ENCODE measurements at places on chromosomes 4 and X.

DNA sequence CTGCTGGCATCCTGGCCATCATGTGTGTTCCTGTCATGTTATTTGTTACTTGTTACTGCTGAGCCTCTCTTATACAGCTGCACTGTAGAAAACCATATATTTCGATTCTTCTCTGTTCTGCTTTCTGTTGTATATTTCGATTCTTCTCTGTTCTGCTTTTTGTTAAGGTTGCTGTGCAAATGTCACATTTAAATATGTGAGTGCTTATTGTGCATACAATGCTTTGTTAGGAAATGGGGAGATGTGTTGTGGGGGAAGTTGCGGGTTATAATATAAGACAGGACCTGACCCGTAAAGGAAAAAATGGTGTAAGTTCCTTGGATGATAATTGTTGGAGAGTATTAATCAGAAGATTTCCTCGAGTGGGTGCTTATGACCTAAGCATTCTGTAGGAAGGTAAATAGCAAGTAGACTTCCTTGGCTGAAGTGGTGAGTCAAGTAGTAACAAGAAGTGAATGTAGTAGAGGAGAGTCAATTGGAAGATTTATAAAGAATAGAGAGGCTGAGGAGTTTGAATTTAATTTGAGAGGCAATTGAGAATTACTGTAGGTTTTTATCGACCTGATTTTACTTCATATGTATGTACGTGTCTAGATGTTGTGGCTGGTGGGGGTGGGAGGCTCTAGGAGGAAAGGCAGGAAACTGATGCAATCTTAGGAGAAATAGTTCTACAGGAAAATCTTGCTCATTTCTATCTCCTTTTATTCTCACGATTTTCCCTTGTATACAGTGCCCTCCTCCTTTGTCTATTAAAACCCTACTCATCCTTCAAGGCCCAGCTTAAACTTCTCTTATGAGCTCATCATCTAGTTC lies 8.5 kb downstream of the OGT start:
- DNase-seq: peak; percentile 13

DNA sequence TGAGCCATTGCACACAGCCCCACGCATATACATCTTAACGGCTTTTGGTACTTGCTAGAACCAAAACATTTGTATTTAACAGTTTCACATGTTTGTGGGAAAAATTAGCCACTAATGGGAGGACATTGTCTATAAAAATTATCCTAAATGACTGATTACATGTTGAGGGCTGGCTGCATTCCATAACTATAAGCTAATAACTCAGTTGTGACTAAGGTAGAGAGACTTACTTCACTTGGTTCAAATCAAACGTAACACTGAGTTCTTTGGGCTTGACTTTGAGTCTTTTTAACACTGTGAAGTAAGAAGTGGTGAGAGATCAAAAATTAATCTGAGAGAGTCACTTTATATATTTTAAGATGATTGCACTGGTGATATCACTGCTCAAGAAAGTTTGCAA lies 47.9 kb upstream of the PGRMC2 start:
- no peak for DNase-seq

GRCh38 chr4:101328063-101328602 lies 19.2 kb downstream of the PPP3CA start:
- no peak for DNase-seq

GRCh38 chr4:76804096-76804495 lies 93.8 kb downstream of the SOWAHB start:
- peak; percentile 41 for DNase-seq

- DNase-seq: no peak
These were observed 61.7 kb downstream of the TMA16 start for GRCh38 chr4:163556177-163556576.

DNA sequence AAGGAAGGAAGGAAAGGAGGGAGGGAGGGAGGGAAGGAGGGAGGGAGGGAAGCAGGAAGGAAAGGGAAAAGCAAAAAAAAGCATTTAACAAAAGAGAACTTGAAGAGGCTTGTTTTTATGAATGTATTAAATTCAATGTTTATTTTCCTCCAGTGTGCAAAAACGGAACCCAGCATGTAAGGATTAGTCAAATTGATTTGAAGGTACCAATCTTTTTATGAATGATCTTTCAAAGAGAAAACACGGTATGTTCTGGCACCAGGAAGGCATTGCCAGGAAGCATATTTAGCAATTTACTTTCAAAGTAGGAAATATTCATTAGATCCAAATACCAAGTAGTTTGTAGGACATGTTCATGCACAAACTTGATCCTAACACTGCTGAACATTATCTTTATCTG lies 453.6 kb downstream of the PDGFC start:
- DNase-seq: no peak

GRCh38 chr4:59936566-59936965 lies 1263.6 kb upstream of the ADGRL3 start:
- no peak for DNase-seq

- DNase-seq: no peak
These were observed 88.6 kb downstream of the APBB2 start for GRCh38 chr4:41125558-41126311.

- no peak for DNase-seq
These were observed 82.4 kb downstream of the MTNR1A start for GRCh38 chr4:186472948-186473347.

DNA sequence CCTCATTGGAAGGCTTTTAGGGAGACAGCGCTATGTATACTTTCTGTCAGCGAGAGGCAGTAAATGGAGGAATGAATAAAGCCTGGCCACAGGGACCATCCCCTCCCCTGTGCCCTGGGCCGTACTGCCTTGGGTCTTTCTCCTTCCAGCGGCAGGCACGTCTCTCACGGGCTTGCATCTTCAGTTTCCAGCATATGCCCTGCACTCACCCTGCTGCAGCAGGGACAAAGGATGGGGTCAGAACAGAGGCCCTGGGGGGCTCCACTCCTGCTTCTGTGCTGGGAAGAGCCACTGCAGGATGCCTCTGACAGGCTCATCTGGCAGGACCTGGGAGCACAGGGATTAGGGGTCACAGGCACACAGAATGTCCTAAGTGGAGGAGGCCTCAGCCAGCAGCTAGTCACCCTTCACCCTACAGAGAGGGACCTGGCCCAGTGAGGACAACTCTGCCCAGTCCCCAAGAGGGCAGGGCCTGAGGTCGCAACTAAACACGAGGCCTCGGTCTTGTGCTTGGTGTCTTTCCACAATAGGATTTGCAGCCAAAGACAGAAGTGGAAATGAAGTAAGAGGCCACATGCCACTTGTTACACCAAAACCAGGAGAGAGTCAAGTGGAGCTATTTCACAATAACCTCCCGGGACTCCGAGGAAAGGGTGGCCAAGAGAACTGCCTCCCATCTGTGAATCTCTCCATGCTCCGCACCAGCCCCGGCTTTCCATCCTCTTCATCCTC lies 150.8 kb downstream of the AFAP1 start:
- no peak for DNase-seq

GRCh38 chr4:185286571-185286970 lies 77.2 kb downstream of the SNX25 start:
- DNase-seq: no peak

GRCh38 chr4:126592088-126592487 lies 1040.7 kb upstream of the INTU start:
- no peak for DNase-seq

GRCh38 chrX:54430519-54430918 lies 9.7 kb upstream of the TSR2 start:
- DNase-seq: no peak

GRCh38 chr4:146273204-146273901 lies 59.0 kb downstream of the REELD1 start:
- DNase-seq: no peak

- DNase-seq: no peak
These were observed 30.3 kb upstream of the CLDN24 start for GRCh38 chr4:183352546-183352945.

GRCh38 chr4:128961405-128961804 lies 131.9 kb downstream of the SCLT1 start:
- DNase-seq: no peak

GRCh38 chr4:68271851-68272357 lies 26.4 kb upstream of the TMPRSS11B start:
- peak; percentile 35 for DNase-seq

GRCh38 chr4:156953951-156954350 lies 17.6 kb downstream of the PDGFC start:
- no peak for DNase-seq

DNA sequence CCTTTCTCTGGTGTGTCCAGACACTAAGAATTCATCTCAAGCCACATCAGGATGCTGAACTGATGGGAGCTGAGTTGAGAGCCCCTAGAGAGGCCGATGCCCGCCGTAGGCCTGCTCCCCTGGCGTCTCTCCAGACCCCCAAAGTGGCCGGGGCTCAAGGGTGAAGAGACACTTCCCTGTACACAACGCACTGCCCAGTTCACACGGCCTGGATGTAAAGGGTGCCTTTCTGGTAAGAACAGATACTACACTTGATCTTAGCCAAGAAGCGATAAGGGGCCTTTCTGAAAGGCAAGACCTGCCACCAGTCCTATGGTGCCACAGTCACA lies 5.1 kb upstream of the TREX2 start:
- no peak for DNase-seq

DNA sequence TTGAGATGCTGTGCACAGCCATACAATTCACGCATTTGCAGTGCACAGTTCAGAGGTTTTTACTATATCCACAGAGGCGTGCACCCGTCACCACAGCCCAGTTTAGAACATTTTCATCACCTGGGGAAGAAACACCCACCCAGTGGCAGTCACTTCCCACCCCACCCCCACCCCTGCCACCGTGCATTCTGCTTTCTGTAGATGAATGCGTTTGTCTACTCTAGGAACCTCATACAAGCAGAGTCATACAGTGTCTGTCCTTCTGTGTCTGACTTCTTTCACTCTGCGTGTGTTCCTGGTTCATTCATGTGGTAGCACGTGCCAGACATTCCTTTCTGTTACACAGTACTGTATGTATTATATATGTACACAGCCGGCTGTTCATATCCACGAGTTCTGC lies 122.8 kb downstream of the TBL1X start:
- DNase-seq: no peak

- DNase-seq: no peak
These were observed 69.0 kb downstream of the WDFY3 start for GRCh38 chr4:84897516-84897915.

- DNase-seq: no peak
These were observed 1689.5 kb upstream of the PCDH10 start for GRCh38 chr4:131459430-131460101.

- DNase-seq: peak; percentile 45
These were observed 420.5 kb downstream of the TLL1 start for GRCh38 chr4:166293556-166293955.

GRCh38 chr4:22595684-22596083 lies 79.8 kb upstream of the ADGRA3 start:
- peak; percentile 11 for DNase-seq

GRCh38 chr4:16140879-16141249 lies 57.0 kb upstream of the PROM1 start:
- peak; percentile 91 for DNase-seq

- peak; percentile 17 for DNase-seq
These were observed 7.0 kb downstream of the HERC3 start for GRCh38 chr4:88599298-88599697.

- no peak for DNase-seq
These were observed 9.6 kb upstream of the MTMR1 start for GRCh38 chrX:150683536-150684146.

Data from brain microvascular endothelial cell (primary cell).